ENCODE measurements at places on chromosomes 16 and 17. TPM values are rescaled to one million over a fixed set of nuclear protein-coding genes. Genes with fewer than 3 reads are reported as not detected.

GRCh38 chr16:12147681-12148080 lies 171.1 kb downstream of the SNX29 start:
- no peak for DNase-seq

GRCh38 chr16:87931504-87931903 lies 4.8 kb downstream of the CA5A start:
- DNase-seq: no peak

GRCh38 chr17:57623620-57624019 lies 121.5 kb downstream of the CCDC182 start:
- DNase-seq: no peak

NOD2 gene
- 2.4 TPM for total RNA-seq

HOXB1 gene
- not detected for total RNA-seq

PIMREG gene
- 13.0 TPM for total RNA-seq

WNT3 gene
- total RNA-seq: 0.29 TPM
